LHCN-M2 (cell line): ENCODE measurements at places on chromosomes 7 and 10. TPM values are rescaled to one million over a fixed set of nuclear protein-coding genes. Genes with fewer than 3 reads are reported as not detected.

DNA sequence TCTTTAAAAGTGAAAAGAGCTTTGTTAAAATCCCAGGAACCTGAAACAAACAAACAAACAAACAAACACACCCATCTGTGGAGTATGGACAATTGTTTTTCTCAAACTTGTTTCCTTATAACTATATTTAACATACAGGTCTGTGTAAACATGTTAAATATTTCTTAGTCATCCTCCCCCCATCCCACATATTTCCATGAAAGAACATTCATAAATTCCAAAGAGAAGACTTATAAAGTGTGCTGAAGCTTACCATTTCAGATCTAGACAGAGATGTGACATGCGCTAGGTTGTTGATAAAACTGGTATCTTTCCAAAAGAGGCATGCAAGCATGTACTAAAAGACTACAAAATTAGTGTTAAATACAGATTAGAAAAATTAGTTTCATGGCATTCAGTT lies 6.5 kb downstream of the FKBP14 start:
- no peak for DNase-seq

- DNase-seq = no peak
These were observed 32.7 kb upstream of the KLHL7 start for GRCh38 chr7:23072922-23073321.

- DNase-seq = peak; percentile 71
These were observed 29.1 kb downstream of the ACTA2 start for GRCh38 chr10:88923520-88923919.

GRCh38 chr10:17241611-17242333 lies 13.7 kb downstream of the VIM start:
- DNase-seq = no peak

DNA sequence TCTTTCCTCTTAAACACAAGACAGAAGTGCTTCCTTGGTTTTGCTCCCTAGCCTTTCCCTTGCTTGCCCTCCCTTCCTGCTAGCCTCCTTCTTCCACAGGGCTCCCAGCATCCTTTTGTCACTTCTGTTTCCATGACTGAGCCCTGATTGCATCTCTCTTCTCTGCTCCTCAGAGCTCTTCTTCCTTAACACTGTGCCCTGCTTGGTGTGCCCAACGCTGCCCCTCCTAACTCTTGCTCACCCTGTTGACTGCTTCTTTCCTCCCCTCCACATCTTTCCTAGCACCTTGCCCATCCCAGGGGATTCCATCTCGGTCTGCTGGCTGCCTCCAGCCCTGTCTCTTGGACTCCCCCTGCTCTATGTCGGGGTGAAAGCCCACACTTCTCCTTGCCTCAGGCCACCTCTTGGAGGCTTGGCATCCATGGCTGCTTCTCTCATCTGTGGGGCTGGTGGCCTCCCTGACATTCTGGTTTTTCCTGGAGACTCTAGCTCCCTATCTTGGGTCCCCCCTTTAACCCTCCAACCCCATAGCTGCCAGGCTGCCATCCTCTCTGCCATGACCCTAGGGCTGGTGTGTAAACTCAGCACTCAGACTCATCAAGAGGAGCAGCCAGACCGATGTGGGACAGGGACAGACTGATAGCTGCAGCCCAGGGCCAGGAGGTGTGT lies 5.8 kb downstream of the IGFBP1 start:
- no peak for DNase-seq

GRCh38 chr10:49745756-49746155 lies 16.4 kb downstream of the OGDHL start:
- no peak for DNase-seq

GRCh38 chr7:100799037-100799896 lies 28.1 kb downstream of the EPHB4 start:
- peak; percentile 74 for DNase-seq

DNA sequence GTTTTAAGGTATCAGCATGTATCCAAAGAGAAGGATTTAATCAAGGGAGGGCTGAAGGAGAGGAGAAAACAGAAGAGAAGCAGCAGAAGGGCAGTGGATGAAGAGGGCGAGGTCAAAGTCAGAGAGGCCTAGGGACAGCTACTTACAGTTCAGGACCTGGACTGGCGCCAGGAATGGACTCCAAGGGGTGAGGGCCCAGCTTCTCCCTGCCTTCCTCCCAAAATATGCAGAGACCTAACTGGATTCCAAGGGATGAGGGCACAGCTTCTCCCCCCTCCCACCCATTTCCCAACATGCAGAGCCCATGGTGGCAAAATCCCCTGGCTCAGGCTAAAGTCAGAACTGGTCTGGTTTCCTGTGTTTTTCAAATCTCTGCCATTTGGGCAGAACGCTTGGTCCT lies 3.4 kb upstream of the TCF7L2 start:
- no peak for DNase-seq

DNA sequence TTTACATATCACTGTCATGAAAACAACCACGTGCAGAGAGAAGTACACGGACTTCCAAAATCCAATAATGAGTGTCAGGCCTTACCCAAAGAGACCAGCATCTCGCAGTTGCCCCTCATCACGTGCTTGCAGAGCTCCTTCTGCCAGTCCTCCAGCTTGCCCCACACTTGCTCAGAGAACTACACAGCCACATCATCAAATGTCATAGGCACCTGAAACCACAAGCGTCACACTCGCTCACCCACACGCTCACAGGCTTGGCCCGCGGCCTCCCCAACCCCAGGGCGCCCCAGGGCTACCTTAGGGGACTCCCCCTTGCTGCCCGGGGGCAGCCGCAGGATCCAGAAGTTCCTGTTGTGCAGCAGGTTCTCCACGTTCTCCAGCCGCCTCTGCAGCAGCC lies 123.4 kb upstream of the ZNF746 start:
- DNase-seq = no peak

- DNase-seq = no peak
These were observed 66.3 kb upstream of the HABP2 start for GRCh38 chr10:113486531-113486930.

DNA sequence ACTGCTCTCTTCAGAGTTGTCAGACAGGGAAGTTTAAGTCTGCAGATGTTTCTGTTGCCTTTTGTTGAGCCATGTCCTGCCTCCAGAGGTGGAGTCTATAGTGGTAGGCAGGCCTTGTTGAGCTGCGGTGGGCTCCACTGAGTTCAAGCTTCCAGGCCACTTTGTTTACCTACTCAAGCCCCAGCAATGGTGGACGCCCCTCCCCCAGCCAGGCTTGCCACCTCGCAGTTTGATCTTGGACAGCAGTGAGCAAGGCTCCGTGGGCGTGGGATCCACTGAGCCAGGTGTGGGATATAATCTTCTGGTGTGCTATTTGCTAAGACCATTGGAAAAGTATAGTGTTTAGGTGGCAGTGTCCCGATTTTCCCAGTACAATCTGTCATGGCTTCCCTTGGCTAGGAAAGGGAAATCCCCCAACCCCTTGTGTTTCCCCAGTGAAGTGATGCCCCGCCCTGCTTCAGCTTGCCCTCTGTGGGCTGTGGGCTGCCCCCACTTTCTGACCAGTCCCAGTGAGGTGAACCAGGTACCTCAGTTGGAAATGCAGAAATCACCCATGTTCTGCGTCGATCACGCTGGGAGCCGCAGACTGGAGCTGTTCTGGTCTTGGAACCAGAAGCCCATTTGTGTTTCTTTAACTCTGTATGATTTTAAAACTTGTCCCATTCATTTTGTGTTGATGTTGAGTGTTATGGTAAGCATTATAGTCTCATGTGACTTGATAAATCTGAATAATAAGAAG lies 89.2 kb upstream of the CALCR start:
- DNase-seq = no peak

GRCh38 chr7:41051535-41051934 lies 651.4 kb downstream of the INHBA start:
- peak; percentile 38 for DNase-seq

DNA sequence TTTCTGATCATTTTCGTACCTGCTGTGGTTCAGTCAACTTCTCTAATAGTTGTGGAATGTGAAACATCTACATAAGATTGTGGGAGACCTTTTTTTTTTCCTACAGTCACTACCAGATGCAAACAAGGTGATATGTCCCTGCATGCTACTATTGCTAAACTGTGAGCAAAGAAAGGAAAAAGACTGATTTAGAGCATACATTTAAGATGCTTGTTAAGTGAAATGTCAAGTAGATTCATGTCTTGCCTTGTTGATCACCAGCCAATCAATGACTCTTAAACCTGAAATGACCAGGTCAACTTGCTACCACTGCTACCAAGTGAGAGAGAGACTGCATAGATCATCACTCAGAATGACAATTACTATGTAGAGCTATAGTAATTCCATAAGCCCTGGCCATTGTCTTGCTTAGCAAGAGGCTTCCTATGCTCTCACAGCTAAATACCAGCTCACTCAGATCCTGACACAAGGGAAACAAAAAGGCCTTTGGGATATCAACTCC lies 84.3 kb upstream of the SKAP2 start:
- DNase-seq = no peak

- no peak for DNase-seq
These were observed 23.7 kb downstream of the ATAD1 start for GRCh38 chr10:87794285-87794684.

DNA sequence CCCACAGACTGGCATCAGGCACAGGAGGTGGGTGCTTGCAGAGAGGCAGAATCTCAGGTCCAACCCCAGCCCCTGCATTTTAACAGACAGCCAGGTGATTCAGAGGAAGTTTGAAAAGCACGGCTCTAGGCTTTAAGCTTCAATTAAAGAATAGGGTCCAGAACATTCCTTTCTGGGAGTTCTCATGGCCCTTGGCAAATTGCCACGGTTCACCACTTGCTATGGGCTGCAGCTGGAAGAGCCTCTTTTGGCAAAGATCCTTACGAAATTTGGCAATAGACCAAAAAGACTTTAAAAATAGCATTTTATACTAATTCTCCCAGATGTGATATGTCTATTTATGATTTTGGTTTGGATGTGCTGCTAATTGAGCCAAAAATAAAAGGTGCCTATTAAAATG lies 148.1 kb downstream of the ITGA8 start:
- DNase-seq = peak; percentile 13

GRCh38 chr10:110717781-110718589 lies 73.8 kb downstream of the RBM20 start:
- DNase-seq = peak; percentile 54

- DNase-seq = no peak
These were observed 1122.6 kb upstream of the POT1 start for GRCh38 chr7:126052229-126052628.

DNA sequence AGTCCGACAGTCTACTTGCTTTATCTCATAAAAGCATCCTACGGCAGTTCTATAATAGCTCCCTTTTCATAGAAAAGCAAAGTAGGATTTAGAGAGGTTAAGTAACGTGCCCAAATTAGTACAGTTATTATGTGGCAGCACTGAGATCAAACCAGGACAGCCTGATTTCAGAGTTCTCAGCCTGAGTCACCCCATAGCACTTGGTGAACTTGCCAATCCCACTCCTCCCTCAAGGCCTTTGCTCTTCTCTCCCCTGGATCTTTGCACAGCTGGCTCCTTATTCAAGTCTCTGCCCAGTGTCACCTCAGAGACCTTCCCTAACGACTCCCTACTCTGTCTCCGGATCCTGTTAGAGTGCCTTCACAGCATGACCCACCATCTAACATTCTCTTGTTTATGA lies 438.0 kb upstream of the NFE2L3 start:
- no peak for DNase-seq

GRCh38 chr10:96053985-96054384 lies 10.6 kb downstream of the CCNJ start:
- DNase-seq = no peak

DNA sequence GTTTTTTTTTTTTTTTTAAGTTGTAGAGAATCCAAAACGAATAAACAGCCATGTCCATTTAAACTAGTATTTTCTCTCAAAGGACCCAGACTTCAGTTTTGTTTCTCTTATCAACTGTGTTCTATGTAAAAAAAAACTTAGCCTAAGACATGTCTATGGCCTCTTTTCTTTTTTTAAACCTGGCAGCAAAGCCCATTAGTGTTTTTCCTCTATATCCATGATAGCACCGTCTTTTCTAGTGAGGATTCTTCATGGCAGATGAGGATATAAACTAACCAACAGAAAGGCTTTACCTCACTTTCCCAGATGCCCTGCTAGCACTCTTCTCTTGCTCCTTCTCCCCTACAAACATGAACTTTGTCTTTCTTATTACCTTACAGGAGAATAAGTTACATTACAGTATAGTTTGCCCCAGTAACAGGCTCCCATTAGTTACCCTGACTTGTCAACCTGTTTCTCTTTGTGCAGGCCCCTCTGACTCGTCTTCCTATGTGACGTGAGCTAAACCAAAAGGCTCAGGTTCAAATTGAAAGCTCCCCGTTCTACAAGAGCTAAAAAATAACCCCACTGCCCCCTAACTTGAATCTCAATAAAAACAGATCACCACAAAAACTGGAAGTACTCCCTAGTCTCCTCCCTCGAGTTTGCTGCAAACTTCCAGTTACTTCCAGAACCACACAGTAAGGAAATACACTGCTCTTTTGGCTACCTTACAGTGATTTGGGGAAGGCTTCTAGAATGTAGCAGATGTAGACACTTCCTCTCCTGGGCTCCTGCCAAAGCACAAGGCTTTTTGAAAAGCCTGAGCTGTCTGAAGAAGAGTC lies 20.1 kb downstream of the P4HA1 start:
- peak; percentile 64 for DNase-seq

- DNase-seq = peak; percentile 20
These were observed 179.3 kb downstream of the NPSR1 start for GRCh38 chr7:34837316-34837715.

- no peak for DNase-seq
These were observed 546.4 kb upstream of the FZD8 start for GRCh38 chr10:36188461-36188860.

- DNase-seq = peak; percentile 86
These were observed 163.0 kb upstream of the KLF14 start for GRCh38 chr7:130896898-130897514.

DNA sequence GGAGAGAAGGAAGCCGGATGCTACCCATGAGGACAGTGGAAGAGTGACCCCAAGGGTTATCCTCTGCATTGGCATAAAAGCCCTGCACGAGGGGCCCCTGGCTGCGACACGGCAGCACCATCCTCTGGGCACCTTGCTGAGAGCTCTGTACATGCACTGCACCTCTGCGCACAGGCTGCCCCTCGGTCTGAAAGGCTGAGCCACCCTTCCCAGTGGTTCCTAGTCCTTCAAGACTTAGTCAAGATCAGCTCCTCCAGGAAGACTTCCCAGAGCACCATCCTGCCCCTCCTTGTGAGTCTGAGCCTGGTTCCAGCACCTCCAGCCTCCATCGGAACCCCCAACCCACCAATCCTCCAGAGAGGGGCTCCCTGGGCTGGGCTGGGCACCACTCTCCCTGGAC lies 37.9 kb upstream of the CNPY1 start:
- DNase-seq = no peak

The NEUROD6 gene
- not detected in 2 replicates for total RNA-seq

The FZD8 gene
- total RNA-seq = 4.1 and 4.2 TPM in 2 replicates

The TCF7L2 gene
- 2.9 and 3.4 TPM in 2 replicates for total RNA-seq

The XRCC2 gene
- 11.0 and 13.9 TPM in 2 replicates for total RNA-seq

The SLC18A3 gene
- not detected in 2 replicates for total RNA-seq

The TAF3 gene
- total RNA-seq = 3.3 and 3.4 TPM in 2 replicates

The GPR22 gene
- not detected in 2 replicates for total RNA-seq

The CRYGN gene
- total RNA-seq = not detected in 2 replicates

The TMEM273 gene
- total RNA-seq = not detected in 2 replicates

The COPG2 gene
- total RNA-seq = 44.3 and 54.0 TPM in 2 replicates

The CPA1 gene
- total RNA-seq = 0.23 TPM in 1 of 2 replicates, not detected in the other

The GNAT3 gene
- not detected in 2 replicates for total RNA-seq
